ENCODE measurements at places on chromosomes 12 and 14. TPM values are rescaled to one million over a fixed set of nuclear protein-coding genes. Genes with fewer than 3 reads are reported as not detected.

Gene RNF212B
- not detected for polyA plus RNA-seq

Gene TBX3
- not detected for polyA plus RNA-seq

Gene PTPRR
- polyA plus RNA-seq = not detected

Gene COQ6
- polyA plus RNA-seq = 14.6 TPM

Gene KRT79
- polyA plus RNA-seq = not detected

DNA sequence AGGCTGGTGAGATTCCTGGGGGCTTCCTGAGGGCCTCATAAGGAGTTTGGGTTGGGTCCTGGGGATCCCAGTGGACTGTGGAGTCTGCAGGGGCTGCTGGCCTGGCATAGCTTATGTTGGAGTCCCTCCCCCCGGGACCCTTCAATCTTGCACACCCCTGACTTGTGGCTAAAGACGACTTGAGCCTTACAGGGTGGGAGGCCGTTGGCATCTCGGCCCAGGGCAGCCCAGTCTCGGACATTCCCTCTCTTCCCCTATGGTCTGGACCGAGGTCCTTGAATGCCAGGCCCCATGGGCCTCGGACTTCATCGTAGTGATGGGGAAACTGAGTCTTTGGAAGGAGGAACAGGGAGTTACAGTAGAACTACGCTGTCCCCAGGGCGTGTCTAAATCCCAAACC lies 12.5 kb downstream of the RTL1 start:
- no peak for DNase-seq

DNA sequence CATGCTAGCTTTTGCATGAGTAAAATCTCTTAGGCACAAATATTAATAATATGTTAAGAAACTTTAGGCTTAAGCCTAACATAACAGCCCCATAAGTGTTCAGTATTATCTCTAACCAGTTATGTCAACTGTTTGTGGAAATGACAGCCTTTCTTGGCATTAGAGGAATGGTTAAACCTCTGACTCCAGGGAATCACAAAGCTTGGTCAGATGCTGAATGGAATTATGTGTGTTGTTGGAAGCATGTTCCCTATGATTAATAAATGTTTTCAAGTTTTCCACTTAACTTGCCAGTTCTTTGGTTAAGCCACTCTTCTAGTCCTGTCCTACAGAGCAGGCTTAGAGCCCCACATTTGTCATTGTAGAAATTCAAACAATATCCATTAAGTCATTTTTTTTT lies 17.0 kb downstream of the PSEN1 start:
- no peak for DNase-seq

GRCh38 chr14:75645056-75645455 lies 15.6 kb downstream of the ERG28 start:
- DNase-seq = no peak

- peak; percentile 30 for DNase-seq
Observed at GRCh38 chr14:68513137-68513536, 279.7 kb downstream of the ZFP36L1 start.

GRCh38 chr12:25781232-25781631 lies 177.2 kb upstream of the RASSF8 start:
- DNase-seq = no peak

DNA sequence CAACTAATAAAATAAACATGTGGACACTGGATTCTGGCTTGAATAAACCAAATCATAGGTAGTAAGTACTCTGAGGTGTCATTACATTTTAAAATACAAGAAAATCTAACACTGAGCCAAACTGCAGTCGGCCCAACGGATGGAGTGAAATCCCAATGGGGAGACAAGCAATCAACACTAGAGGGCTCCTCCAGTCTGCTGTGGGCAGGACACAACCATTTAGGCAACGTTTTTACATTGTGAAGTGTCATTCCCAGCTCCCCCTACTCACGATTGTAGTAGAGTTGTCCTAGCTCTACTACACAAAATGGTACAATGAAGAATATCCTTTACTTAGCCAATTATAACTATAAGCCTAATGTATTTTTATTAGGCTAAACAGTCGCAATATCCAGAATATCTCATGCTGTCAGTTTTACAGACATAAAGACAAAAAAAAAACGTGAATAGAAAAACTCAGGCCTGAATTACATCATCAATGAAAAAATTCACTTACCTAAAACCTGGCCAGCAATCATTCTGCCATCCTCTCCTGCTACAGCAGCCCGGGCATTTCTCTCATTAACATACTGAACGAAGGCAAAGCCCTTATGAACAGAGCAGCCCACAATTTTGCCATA lies 35.7 kb downstream of the HNRNPC start:
- no peak for DNase-seq

DNA sequence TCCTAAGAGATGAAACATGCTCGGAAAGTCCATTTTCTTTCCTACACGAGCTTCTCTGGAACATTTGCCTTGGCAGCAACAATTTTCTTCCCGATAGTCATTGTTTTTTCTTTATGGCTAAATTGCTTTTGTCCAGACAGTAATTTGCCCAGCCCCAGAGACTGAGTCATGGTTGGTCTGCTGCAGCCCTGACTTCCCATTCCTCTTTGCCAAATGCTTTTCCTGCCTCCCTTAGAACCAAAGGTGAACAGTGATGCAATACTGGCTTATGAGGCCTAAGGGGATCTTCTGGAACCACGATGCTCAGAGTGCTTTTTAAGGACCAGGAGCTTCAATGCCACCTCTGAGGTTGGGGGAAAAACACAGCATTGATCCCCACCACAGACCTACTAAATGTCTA lies 1599.6 kb upstream of the TMEM132C start:
- DNase-seq = no peak

- no peak for DNase-seq
Observed at GRCh38 chr12:109617491-109617890, 43.9 kb downstream of the MVK start.

DNA sequence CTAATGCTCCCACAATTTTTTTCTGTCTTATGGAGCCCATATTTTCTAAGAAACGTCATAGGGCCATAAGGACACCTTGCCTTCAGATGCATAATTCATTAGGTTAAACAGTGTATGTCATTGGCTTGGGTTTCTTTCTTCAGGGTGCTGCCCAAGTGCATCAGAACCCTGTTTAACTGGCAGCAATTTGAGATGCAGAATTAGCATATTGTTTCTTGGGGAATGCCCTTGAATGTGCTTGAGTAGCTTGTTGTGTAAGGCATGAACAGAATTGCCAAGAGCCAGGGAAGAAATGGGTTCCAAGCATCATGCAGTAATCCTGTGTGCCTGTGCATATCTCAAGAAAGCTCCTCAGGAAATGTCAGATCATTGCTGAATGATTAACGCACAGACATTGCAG lies 277.2 kb downstream of the SYT1 start:
- no peak for DNase-seq

DNA sequence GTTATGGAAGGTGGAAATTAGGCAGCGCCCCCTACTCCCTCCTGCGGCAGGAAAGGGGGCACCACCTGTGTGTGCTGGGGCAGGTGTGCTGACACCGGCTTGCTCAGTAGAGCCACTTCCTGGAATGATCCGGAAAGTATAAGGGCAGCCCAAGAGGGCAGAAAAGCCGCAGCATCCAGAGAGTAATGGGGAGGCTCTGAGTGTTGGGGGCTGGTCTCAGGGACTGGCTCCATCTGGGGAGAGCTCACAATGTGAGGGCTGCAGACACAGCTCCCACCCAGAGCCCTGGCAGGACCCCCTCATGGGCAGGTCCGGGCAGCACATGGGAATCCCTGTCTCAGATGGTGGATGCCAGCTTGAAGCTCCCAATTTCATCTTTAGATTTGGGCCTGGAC lies 187.6 kb upstream of the C14orf180 start:
- DNase-seq = no peak

DNA sequence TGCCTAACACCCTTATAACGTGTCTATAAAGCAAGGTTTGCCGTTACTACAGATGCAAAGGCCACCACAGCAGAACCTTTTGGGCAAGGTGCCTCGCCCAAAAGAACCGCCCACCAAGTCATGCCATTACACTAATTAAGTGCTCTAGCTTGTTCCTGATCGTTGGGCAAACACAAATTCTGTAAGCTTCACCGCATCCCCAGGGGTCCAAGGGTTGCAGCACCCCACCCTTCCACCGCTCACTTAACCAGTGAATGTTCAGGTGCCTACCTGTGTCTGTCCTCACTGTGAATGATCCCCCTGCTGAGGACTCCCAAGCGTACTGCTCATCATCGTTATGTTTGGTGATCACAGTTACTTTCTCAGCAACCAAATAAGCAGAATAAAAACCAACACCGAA lies 1.4 kb downstream of the HSP90AA1 start:
- no peak for DNase-seq

DNA sequence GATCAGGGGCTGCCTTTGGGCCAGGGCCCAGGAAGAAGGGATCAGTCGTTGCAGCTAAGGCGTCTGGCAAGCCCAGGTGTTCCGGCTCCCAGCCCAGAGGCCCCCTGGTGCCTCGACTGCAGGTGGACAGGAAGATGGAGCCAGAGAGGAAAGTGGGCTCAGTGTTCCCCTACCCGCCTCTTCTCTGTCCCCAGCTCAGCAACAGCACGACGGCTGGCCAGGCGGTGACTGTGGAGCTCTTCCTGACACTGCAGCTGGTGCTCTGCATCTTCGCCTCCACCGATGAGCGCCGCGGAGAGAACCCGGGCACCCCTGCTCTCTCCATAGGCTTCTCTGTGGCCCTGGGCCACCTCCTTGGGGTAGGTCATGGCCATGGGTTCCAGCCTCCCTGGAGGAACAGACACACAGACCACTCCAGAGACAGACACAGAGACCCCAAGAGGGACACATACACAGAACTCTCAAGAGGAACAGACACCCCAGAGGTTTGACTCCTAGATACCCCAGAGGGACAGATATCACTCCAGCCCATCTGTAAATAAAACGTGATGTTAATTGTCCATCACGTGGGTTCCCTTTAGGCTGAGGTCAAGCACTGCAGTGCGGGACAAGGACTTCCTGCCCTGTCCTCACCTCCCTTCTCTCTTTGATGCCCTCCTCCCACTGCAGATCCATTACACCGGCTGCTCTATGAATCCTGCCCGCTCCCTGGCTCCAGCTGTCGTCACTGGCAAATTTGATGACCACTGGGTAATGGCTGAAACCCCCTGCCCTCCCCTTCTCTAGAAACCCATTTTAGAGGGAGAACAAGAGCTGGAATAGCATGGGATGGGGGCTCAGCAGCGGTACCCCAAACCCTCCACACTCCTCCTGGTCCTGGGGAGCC lies 3.7 kb downstream of the AQP2 start:
- no peak for DNase-seq

- no peak for DNase-seq
Observed at GRCh38 chr14:65704437-65704836, 291.9 kb downstream of the FUT8 start.

DNA sequence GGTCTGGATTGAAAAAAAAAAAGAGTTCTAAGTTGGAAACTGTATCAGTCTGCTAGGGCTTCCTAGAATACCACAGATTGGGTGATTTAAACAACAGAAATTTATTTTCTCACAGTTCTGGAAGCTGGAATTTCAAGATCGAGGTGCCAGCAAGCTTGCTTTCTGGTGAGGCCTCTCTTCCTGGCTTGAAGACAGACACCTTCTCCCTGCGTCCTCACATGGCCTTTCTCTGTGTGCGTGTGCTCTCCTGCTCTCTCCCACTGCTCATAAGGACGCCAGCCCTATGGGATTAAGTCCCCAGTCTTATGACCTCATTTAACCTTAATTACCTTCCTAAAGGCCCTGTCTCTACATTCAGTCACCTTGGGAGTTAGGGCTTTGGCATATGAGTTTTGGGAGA lies 215.5 kb downstream of the PIK3C2G start:
- no peak for DNase-seq

- DNase-seq = no peak
Observed at GRCh38 chr12:109126784-109127183, 10.4 kb downstream of the ACACB start.

GRCh38 chr14:94461526-94462218 lies 9.1 kb upstream of the SERPINA11 start:
- DNase-seq = no peak

DNA sequence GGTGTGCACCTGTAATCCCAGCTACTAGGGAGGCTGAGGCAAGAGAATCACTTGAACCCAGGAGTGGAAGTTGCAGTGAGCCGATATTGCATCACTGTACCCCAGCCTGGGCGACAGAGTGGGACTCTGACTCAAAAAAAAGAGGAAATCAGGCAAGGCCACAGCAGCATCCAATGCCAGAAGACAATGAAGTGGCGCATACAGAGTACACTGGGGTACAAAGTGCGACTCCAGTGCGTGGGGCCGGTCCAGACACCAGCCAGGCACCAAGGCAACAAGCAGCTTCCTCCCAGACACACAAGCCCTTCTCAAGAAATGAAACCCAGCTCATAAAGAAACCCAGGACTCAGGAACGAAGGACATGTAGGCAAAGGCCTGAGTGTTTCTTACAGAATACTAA lies 28.2 kb downstream of the TTC7B start:
- peak; percentile 68 for DNase-seq

DNA sequence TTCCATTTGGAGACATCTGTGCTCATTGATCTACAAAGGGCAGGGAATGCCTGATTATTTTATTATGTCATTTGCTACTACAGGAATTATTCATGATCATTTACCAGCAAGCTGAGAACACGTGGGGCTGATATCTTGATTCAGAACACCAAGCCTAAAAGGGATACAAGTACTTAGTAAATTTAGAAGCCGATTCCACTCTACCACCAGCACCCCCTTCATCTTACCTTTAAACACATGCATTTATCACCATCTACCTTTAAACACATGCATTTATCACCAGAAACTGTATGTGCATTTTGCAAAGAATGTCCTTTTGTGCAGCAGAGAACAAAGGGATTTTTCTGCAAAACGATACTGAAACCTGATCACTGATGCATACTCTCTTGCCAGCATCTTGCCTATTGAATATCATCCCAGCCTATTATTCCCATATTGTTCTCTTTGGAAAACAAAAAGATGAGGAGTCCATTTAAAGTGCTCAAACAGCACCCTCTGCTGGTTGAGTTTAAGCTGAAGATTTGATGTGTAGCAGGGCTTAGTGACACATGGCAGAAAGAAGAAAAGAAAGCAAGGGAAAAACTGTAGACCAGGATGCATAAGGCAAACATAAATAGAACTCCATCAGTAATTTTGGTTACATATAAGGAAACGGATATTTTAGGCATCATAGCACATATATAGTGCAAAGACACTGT lies 132.6 kb upstream of the PLEKHG7 start:
- peak; percentile 69 for DNase-seq

DNA sequence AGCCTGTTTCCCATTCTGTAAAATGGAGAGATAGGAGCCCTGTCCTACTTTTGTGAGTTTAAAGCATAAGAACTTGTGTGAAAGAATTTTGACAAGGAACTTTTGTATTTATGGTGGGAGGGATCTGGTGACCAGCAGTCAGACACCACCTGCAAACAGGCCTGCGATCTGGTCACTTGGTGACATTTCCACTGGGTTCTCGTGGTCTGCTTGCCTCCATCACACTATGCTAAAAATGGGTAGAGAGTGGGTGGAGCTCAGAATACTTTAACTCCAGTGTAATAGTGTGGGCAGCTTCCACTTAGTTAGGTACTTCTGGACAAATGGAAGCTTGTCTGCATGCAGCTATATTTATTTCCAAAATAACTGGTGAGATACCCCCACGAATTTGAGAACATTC lies 26.5 kb upstream of the PLXNC1 start:
- no peak for DNase-seq

- no peak for DNase-seq
Observed at GRCh38 chr12:20339060-20339459, 29.3 kb upstream of the PDE3A start.
